ENCODE measurements at places on chromosomes 2 and 18.

GRCh38 chr2:98608962-98609604 lies 694 bp downstream of the UNC50 start:
- no peak for DNase-seq

DNA sequence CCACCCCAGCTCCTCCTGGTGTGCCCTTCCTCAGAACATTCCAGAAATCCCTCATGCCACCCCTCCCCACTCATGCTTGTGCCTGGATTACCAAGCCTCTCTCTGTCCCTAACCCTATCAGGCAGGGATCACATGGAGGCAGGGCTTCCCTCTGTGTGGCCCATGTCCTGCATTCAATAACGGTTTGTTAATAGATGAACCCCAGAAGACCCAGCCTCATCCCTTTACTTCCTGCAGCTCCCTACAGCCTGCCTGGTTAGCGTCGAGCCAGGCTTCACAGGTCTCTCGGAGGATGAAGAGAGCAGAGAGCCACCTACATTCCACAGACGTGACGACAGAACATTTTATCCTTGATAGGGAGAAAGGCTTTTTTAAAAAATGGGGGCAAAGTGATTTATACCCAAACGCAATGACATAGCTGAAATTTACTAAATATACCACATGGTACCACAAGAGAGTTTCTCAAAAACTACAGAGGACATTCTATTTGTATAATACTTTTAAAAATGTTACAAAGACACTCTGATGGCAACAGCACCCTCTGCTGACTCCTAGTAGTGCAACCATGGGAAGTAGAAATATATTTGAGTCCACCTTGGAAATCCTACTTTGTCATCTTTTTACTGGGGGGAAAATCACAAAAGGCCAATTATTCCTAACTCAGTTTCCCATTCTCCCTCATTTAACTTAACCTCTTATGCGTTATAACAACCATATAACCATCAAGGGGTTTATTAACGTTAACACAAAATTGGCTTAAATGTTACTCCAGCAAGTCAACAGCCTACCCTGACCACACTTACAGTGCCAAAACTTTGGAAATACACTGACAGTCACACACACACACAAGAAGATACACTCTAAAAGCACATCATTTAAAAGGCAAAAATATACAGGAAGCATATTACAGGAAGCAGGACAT lies 30.7 kb downstream of the FBXO15 start:
- DNase-seq: no peak

DNA sequence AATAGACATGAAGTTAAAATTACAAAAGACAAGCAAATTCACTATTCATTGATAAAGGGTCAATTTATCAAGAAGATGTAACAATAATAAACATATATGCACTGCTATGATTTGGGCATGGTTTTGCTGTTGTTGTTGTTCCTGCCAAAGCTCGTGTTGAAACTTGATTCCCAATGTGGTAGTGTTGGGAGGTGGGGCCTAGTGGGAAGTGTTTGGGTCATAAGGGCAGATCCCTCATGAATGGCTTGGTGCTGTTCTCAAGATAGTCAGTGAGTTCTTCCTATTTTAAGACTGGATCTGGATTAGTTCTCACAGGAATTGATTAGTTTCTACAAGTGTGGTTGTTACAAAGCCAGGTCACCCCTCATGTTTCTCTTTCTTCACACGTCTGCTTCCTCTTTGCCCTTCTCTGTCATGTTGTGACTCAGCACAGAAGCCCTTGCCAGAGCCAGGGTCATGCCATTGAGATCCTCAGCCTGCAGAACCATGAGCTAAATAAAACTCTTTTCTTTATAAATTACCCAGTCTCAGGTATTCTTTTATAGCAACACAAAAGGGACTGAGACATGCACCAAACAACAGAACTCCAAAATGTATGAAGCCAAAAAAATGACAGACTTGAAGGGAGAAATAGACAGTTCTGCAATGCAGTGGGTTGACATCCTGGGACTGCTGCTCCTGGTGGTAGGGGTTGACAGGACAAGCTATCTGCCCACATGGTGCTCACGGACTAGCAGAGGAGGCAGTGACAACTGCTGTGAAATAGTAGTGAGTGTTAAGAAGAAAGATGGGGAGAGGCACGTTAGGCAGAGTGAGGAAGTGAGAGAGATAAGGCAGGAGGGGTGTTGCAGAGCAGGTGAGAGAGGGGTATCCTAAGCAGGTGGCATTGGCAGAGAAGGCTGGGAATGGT lies 18.6 kb upstream of the SKA1 start:
- no peak for DNase-seq

DNA sequence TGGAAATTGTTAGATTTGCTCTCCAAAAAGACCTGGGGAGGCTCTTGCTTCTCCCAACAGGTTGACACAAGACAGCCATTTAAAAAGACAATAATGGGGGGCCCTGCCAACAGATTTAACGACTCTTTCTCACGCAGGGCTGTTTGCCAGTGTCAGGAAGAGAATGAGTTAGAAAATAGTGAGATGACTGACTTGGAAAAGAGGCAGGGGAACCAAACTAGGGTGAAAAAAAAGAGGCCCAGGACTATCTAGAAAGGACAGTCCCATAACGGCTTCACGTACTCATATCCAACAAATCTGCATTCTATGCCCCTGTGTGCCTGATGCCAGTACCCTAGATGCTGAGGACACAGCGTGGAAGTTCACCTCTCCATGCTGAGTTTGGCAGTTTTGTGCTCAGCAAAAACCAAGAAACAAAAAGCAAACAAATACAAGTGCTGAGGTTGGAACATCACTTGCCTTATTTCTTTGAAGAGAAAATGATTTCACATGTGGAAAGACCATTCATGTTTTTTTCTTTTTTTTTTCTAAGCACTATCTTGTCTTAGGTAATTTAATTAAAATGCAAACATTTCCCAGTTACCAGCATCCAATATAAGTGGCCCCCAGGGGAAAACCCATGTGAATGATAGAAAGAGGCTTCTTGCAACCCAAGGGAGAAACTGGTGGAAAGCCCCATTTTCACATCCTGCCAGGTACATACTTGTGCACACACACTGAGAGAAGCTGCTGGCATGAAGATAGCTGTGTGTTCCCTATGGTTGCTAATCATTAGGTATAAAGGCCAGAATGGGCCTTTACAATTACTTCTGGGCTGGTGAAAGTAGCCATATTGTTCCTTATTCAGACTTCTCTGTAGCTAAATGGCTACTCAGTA lies 10.6 kb upstream of the WIPF1 start:
- no peak for DNase-seq

DNA sequence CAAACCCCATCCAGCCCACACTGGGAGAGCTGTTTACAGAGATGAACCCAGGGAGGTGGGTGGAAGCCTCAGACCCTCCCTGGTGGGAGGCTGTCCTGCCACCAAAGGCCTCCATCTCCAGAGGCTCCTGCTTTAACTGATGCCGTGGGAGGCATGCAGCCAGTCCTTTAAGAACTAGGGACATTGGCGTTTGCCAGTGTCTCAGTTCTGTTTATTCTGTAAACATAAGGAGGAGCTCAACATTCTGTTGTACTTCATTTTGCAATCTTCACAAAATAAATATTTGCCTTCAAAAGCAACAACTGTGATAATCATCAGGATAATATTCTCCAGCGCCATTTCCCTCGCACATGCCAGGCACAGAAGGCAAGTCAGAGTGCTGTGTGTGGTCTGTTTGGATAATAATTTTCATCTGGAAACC lies 6.8 kb downstream of the EDAR start:
- DNase-seq: no peak

DNA sequence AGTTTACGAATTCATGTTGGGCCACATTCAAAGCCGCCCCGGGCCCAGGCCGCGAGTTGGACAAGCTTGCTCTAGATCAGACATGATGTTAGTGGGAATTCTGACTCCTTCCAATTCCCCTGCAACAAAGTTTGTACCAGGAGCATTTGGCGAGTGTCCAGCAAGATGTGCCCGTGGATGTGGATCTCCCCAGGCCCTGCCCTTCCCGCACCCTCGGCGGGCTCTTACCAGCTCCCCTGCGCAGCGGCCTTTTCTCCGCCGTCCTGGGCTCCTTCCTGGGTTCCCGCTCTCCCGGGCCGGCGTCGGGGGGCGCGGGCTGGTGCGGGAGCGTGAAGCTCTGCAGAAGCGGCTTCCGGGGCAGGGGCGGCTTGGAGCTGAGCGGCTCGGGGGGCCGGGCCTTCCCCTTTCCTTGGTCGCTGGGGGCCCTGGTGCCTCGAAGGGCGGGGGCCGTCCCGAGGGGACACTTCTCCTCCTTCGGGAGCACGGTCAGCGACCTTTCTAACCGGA lies 90.8 kb upstream of the MGAT4A start:
- no peak for DNase-seq

GRCh38 chr2:213923543-213923942 lies 487.3 kb upstream of the VWC2L start:
- DNase-seq: no peak

- DNase-seq: no peak
These were observed 142.3 kb upstream of the NT5C1B start for GRCh38 chr2:18731666-18732065.

DNA sequence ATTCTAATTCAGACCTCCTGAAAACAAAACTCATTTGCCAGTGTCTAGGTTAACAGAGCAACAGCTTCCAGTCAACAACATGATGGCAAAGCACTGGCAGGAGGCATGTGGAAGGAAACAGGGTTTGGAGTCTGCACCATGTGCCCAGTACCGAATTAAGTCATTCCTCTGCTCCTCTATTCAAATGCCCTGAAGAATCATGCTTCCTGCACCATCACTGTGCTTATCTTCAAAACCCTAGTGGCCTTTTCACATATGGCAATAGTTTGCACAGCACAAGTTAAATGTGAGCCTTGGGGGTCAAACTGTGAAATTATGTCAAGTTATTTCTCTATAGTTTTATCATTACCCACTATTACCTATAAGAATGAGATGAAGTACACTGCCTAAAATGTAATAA lies 75.4 kb upstream of the GRB14 start:
- no peak for DNase-seq

DNA sequence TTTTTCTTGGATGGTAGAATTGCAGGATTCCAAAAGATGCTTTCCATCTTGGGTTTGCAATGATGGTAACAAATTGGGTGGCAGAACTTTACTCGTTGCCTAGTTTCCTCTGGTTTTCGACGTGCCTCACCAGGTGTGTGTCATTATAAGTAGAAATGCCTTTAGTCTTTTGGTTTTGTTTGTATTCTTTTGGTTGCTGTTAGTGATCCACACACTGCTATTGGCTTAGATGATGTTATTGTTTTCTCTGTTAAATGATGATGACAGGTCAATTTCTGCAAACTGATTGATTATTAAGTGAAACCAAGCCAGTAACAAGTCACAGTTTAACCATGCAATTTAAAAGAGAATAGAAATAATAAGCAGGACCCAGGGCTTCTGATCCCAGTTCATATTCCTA lies 6.1 kb upstream of the LAMA3 start:
- DNase-seq: no peak

- no peak for DNase-seq
These were observed 27.1 kb upstream of the ICOS start for GRCh38 chr2:203909261-203909967.

- DNase-seq: no peak
These were observed 2.7 kb downstream of the CDH20 start for GRCh38 chr18:61335684-61336555.

DNA sequence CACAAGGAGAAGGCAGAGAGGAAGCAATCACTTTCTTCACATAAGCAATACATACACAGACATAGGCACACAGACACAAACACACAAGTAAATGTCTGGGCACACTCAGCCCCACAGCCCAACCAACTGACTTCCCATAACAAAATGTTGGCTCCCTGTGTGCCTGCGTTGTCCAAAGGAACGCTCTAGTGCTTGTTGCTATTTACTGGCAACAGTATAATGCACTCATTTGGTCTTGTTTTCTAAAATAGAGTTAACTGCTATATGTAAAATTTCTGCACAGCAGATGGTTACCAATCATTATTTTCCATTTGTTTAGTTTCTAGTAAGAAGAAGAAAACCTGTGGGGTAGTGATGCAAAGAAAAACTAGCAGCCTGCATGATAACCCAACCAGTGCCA lies 16.5 kb downstream of the FIGN start:
- no peak for DNase-seq

GRCh38 chr2:71853858-71854257 lies 293.8 kb downstream of the CYP26B1 start:
- DNase-seq: no peak

GRCh38 chr18:78713069-78713468 lies 266.5 kb upstream of the SALL3 start:
- DNase-seq: no peak

- DNase-seq: no peak
These were observed 87.0 kb upstream of the TMEM200C start for GRCh38 chr18:5982332-5982731.

- DNase-seq: no peak
These were observed 427.3 kb upstream of the ST6GAL2 start for GRCh38 chr2:107313316-107313715.

- no peak for DNase-seq
These were observed 18.9 kb downstream of the AOX1 start for GRCh38 chr2:200604571-200605255.

DNA sequence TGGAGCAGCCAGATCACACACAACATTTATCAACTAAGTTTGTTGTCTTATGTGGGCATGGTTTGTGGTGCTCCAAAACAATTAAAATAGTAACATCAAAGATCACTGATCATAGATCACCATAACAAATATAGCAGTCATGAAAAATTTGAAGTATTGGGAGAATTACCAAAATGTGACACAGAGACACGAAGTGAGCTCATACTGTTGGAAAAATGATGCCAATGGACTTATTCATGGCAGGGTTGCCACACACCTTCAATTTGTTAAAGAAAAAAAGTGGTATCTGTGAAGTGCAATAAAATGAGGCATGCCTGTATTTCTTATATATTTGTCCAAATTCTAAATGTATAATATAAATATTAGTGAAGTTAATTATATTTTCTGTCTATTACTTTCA lies 42.9 kb upstream of the CABYR start:
- DNase-seq: no peak

DNA sequence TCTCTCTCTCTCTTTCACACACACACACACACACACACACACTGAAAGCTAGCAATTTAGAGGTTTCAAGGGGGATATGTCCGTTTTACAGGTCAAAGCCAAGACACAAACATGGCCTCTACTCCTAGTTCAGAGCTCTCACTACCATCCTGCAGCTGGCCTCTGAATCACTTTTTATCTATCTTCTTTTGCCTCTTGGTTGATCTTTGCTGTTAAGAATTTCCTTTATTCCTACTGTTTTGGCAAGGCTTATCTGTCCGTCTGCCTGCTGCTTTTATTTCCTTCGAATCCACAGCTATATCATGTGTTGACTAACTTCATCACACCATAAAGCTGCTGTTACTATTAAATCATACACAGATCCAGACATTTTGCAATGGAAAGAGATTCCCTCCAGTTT lies 543.0 kb downstream of the PLCL1 start:
- no peak for DNase-seq

DNA sequence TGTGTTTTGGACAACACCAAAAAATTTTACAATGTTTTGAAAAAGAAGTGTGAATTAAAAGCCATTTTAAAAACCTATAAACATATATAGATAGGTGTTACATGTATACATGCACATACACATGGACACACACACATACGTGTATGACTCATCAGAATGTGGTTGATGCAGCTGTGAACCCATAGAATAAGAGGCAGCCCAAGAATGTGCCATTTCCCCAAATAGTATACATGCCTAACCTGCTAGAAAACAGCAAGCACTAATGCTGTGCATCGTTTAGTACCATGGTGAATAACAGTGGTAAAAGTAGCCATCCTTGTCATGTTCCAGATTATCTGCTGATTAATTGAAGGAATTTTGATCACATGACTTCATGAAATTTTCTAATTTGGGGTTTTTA lies 149.0 kb downstream of the DSEL start:
- DNase-seq: no peak
